ENCODE measurements at places on chromosomes 4 and X.

DNA sequence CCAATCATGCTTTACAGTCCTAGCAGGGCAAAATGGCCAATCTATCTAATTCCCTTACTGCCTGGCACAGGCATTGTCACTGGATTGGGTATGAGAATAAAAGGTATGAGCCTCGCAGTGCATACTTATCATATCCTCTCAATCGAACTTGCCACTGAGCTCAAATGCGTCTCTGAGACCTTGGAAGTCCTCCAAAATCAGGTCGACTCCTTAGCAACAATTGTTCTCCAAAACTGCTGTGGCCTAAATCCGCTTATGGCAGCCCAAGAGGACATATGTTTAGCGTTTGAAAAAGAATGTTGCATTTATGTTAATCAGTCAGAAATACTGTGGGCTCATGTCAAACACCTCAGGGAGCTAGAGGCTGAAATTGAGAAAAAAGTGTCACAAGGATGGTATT is 69.7 kb downstream of the SPIN4 start:
- DNase-seq = no peak

- no peak for DNase-seq
These were observed 29.5 kb downstream of the TAPT1 start for GRCh38 chr4:16196482-16197393.

DNA sequence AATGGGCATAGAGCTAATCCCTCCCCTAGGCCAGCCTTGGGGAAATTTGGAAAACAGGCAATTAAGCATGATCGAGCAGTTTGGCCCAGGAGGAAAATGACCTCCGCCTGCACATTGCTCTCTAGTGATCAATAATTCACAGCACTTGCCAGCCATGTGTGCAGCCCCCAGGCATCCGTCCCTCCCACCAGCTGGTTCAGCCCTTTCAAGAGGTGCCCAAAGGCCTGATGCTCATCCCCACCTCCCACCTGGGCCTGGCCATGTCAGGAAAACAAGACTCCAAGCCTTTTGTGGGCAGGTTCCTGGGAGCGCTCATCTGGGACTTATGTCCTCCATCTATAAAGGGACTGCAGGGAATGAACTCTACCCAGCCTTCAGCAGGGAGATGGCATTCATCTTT is 17.5 kb upstream of the PPP2R2C start:
- no peak for DNase-seq

DNA sequence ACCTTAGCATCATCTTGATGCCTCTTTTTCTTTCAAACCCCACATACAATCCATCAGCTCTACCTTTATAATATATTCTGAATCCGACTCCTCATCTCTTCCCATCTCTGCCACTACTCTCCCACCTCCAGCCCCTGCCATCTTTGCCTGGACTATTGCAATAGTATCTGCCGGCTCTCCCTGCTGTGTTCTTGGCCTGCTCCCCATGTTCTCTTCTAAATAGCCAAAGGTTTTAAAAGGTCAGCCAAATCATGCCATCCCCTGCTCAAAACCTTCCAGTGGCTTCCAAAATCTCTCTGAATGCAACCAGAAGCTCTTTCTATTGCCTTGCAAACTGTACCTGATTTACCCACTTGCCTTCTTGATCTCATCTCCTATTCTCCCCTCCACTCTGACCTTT is 266.0 kb downstream of the PTTG2 start:
- no peak for DNase-seq

DNA sequence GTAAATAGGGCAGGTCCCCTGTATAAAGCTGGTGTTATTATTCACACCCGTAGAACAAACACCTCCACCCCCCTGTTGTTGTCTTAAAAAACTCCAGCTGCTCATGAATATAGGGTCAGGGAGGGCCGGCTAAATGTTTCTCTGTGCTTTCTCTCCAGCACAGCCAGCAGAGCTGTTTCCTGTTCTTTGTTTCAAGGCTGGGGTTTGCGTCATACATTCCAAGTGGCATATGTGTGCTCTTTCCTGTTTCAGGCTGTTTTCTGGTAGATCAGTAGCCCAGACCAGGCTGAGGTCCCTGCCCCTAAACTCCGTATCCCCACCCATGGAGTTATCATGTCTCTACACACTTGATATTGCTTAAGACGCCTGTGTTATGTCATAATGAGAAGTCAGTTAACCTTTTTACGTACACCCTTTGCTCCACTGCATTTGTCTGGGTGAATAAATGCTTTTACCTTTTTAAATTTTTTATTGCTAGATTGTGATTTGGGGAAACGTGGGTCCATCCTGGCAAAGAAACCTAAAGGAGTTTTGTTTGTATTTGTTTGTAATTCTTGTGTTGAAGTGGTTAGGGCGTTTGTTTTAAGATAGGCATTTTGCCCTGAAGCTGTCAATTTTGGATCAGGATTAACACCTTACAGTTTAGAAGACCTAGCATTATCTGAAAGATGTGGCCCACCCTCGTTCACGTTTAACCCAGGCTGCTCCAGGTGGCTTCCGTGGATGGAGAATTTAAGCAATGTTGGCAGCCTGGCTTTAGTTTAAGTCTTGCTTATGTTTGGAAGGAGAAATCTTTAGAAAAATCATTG is 3.3 kb downstream of the KLF3 start:
- no peak for DNase-seq
